Stimulated activated CD4-positive, alpha-beta T cell treated with anti-CD3 and anti-CD28 coated beads, TNF-alpha, amount 100 ng/mL, for 48 hours (primary cell): ENCODE measurements at places on chromosomes 3 and 15.

- no peak for DNase-seq
Observed at GRCh38 chr3:192901435-192901834, 16.2 kb downstream of the MB21D2 start.

GRCh38 chr15:62653122-62653521 lies 389.4 kb upstream of the TPM1 start:
- DNase-seq = no peak

DNA sequence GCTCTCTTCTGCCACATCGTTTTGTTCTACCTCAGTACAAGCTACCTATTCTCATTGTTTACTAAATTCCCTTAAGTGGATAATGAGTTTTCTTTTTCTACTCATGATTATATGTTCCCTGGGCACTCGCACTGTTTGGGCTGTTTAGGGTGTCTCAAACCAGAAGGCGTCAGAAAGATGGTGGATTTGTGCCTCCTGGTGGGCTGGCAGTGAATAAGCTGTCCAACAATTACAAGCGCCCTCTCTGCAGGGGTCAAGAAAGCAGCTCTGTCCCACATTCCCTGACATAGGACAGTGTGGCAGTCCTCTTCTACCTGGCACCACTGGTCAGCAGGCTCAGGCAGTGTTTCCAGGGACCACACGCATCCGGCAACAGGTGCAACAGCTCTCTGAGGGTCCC lies 173.4 kb upstream of the PPP2R3A start:
- DNase-seq = no peak

- no peak for DNase-seq
Observed at GRCh38 chr3:42763021-42763420, 10.0 kb downstream of the CCDC13 start.

DNA sequence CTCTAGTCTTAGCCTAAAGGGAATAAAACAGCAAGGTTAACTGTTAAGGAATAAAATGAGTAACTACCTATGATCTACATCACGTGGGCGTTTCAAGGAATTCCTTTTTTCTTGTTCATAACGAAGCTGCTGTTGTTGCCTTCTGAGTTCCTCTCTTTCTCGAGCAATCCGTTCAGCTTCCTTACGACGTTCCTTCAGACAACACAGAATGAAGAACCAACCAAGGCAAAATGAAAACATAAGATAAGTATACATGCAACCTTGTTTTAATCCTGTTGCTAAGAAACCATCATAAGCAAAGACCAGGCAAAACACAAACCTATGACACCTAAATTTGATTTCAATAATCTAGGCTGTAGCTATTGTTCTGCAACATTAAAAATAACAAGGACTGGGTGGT lies 44.1 kb downstream of the SLTM start:
- DNase-seq = no peak

- no peak for DNase-seq
Observed at GRCh38 chr15:58114812-58115211, 23.4 kb upstream of the AQP9 start.

DNA sequence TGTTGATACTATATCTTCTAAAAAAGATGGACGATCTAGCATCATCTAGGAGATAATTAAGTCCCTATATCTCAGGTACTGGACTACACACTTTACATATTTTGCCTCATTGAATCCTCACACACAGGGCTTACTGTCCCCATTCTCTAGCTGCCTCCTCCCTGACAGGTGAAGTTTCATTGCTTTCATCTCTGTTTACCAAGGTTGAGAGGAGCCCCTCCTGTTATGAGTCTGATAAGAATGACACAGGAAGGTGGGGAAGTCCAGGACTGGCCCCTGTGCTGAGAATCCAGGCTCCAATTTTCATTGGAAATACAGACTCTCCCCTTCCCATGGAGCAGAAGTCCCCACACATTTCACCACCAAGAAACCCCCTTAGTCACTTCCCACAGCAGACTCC lies 105.2 kb downstream of the XXYLT1 start:
- no peak for DNase-seq

DNA sequence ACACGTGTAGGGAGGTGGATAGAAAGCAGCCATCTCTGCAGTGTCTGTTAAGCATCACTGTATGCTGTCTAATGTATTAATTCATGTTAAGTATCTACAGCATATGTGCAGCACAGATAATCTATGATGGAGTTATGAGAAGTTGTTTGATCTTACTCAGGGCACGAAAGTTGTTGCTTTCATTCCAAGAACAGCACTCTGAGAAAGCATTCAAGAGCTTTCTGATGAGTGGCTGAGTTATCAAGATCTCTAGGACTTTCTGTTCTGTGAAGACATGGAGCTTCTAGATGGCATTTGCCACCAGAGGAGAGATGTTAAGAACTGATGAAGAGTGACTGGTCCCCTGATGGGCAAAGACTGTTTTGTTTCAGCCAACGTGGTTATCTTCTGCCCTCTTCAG lies 22.6 kb upstream of the TPRG1 start:
- DNase-seq = no peak

DNA sequence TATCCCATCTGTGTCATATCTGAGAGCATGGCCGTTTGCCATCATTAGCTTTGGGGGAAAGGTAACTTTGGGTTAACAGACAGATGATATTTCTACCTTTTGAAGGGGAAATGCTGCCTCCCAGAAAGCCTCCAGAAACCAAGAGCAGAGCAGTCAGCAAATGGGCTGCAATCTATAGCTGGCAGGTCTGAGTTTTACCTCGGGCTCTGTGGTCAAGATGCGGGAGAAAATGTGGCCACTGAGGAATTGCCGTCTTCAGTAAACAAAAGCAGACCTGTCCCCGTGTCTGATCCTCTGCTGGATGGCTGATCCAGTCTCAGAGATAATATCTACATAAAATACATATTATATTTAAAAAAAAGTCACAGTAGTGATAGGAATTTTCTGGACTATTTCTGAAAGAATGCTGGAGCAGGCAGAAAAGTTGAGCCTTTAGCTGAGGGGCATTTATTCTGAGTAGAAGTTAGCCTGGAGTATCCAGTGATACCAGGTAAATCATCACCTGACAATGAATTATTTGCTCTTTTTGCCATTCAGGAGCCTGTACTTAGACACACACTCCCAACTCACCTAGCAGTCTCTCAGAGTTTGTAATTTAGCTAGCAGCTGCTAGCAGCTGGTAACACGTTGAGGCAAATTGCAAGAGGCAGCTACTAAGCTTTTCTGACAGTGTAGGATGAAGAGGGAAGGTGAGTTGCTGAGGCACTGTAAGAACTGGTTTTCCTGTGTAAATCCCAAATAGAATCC lies 285.3 kb upstream of the RARB start:
- DNase-seq = no peak

DNA sequence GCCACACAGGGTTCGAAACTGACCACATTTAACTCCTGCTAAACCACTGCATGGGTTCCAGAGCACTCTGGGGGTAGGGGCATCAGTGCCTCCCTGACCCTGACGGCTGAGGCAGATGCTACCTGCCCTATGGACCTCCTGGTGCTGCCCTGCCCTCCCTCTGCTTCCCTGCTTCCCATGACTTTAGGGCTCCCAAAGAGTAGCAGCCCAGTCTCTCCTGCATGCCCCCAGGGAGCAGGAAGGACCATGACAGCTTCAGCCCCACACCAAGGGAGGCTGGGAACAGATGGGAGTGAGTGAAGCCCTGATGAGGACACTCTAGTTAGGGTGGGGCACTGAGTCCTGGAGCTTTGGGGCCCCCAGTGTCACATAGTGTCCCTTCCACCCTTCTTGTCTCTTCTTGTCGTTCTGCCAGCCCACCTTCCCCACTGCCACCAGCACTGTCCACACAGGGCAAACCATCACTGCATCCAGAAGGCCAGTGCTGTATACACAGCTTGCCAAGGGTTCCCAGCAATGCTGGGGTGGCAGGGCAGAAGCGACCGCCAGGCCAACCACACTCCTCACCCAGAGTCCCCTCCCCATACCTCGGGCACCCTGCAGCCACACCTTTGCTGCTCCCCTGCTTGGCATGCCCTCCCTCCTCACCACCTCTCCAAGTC lies 31.0 kb downstream of the SRPRB start:
- DNase-seq = no peak
